LoVo (cell line): ENCODE measurements at places on chromosomes 4 and X.

DNA sequence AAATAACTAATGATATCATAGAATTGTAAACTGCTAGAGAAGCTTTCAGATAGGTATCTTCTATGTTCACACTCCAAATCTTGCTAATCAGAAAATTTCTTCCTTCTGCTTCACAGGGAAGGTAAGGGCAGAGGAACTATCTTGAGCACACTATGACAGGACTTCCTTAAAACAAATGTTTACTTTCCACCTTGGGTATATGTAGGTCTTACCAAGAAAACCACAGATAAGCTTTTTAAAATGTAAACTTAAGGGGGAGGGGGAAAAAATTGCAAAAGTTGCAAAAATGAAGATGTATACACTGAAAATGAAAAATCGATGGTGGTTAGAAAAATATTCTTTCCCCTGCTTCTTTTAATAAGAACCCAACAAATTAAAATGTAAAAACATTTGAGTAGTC lies 30.9 kb downstream of the YTHDC1 start:
- no peak for DNase-seq

- no peak for DNase-seq
These were observed 156.4 kb downstream of the RASL11B start for GRCh38 chr4:53018471-53018870.

DNA sequence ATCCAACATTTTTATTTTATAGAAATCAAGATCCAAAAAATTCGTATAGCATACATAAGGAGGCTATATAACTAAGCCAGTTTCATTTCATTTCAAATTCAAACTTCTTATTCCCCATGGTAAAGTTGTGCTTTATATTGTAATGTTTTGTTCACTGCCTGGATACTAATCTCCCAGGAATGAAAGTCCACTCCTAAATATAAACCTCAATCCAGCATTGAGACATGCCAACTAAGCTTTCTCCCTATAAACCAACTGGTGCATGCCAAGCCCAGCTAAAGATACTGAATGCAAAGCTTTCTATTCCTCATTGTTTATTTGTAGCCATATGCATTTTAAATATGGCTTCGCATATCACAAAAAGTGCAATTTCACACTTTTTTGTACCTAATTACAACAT lies 63.8 kb upstream of the INPP4B start:
- DNase-seq, result no peak

GRCh38 chr4:179195887-179196286 lies 1753.7 kb upstream of the AGA start:
- no peak for DNase-seq
